Head of caudate nucleus (tissue), 42 donors: ENCODE measurements at places on chromosomes 12 and 14.

GRCh38 chr14:103121121-103121845 lies 2.0 kb upstream of the TNFAIP2 start:
- DNase-seq = no peak

DNA sequence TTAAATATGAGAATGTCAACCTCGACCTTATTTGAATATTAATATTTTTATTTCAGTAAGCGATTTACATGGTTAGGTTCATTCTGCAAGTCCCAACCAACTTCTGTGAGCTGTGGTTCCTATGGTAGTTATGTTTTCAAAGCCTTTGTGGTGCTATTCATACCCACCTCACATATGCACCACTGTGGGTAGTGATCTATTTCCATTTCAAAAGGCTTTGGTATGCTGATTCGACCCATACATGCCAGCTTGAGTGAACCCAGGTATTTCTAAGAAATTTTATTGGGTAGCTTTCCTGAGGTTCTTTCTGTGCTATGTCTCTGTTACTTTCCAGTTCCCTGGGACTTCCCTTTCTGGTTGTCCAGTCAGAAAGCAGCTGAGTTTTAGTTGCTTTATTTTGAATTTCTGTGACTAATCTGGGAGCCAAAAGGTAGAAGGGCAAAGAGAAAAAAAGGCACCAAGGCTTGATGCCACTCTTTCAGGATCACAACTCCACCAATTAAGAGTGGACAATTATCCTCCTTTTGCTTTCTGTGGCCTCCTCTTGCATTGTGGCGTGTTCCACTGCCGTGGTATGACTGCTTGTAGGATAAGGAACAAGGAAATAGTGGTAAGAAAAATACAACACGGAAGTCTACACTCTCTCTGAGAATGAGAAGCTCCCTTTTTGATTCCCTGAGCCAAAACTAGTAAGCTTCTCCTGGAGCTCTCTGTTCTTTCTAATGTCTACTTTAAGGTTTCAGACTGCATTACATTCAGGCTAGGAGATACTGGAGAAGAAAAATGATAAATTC lies 729.1 kb downstream of the NOVA1 start:
- no peak for DNase-seq

- no peak for DNase-seq
Observed at GRCh38 chr14:103020271-103021170, 36.8 kb downstream of the CDC42BPB start.

DNA sequence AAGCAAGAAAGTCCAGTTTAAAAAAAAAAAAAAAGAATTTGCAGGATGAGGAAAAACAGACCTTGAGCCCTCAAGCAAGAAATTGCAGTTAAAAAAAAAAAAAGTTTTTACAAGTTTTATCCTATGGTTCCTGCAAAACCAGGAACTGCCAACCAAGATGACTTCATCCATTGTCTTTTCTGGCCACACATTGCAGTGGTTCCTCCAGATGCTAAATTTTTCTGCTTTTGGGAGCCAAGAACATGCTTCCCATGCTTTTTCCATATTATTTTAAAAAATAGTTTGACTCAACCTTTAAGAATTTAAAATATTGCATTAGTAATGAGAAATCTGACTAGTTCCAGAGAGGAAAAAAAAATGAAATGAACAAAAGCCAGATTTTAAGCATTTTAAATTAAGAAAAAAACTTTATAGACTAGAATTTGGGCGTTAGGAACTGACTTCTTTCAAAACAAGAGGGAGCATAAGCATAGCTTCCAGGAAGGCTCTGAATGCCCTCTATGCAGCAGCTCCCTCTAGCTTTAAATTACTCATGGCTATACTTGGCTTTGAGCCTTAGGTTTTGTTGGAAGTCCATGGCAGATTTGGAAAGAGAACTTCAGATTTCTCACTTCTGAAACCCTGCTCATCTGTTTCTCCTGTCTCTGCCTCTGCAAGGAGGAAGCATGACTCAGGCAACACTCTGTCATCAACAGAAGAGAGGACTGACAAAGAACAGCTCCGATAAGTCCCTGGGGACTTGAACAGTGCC lies 124.5 kb downstream of the GPR65 start:
- DNase-seq = no peak

DNA sequence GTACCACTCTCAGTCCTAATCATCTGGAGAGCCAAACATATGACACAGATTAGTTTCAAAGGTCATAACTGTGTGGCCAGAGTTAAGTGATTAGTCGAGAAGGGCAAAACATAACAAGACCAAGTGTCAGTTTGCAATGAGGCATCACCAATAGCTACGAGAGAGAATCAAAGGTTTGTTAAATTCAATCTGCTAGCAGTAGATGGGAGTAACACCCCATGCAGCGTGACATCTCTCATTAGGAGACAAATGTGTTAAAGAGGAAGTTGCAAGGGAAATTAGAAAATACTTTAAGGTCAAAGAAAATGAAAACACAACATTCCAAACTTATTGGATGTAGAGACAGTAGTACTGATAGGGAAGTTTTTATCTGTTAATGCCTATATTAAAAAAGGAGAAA lies 135.7 kb upstream of the SYT10 start:
- no peak for DNase-seq

DNA sequence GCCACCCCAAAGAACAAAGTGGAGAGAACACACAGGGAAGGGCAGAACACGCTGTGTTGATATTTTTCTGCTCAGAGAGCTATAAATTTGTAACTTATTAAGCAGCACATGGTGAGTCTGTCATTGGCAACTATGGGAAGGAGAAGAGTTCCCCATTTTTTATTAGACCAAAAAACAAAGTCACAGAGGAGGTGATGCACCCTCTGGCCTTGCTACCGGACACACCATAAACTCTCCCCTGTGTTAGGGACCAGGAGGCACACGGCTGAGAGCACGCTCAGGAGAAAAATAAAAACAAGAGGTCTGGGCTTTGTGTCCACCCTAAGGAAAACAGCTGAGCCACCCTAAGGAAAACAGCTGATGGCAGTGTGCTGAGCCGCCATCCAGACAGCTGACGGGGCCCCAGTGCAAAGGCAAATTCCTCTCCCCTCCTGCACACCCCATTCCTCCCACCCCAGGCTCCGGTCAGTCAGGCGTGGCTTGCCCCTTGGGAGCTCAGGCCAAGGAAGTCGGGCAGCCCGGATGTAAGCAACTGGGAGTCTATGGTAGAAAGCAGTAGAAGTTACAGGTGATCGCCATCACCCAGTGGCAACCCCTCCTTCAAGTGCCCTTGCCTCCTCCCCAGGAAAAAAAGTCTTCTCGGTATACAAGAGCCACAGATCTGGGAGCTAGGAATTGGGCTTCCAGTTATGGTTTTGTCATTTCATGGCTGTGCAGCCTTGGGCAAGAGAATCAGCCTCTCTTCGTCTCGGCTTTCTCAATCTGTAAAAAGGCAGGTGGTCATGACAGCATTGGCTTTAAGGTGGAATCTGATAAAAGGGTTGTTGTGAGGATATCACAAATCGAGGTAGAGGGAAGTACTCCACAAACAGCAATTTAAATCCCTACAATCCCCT lies 2.4 kb downstream of the PXN start:
- no peak for DNase-seq

GRCh38 chr12:44582521-44582920 lies 293.6 kb downstream of the NELL2 start:
- no peak for DNase-seq

DNA sequence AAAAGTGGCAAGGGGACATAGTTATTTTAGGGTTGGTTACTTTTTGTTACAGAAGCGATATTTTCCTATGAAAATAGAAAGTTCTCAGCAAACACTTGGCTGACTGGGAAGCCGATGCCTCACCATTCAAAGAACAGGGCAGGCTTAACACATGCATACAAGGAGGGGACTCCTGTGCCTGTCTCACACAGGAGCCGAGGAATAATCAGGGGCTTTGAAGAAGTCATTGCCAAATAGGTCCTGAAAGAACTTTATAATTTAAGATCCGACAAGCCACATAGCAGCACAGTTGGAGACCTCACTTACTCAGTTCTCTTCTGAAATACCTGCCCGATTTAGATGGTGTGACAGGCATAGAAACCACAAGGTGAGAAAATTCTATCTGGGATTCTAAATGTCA lies 389.8 kb downstream of the EMP1 start:
- no peak for DNase-seq

- no peak for DNase-seq
Observed at GRCh38 chr12:74429535-74429934, 108.1 kb upstream of the ATXN7L3B start.

DNA sequence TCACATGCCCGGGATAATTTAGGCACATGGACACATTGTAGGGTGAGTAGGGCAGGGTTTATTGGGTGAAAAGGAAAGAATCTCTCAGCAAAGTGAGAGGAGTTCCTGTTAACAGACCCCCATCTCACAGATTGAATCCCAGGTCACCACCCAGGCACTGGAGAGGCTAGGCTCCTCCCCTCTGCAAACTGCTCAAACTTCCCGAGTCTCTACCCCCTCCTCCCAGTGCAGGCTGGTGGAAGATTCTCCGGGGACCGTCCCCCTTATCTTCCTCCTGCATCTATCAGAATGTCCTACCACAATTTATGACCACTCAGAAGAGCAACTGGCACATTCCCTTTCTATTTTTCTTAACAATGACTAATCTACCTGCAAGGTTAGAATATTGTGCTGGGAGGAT lies 126.0 kb downstream of the NTF3 start:
- no peak for DNase-seq
